ENCODE measurements at places on chromosomes 7 and 10.

GRCh38 chr7:125462615-125463014 lies 533.0 kb upstream of the POT1 start:
- no peak for DNase-seq

GRCh38 chr10:103833731-103834365 lies 21.5 kb downstream of the SH3PXD2A start:
- DNase-seq, result no peak

DNA sequence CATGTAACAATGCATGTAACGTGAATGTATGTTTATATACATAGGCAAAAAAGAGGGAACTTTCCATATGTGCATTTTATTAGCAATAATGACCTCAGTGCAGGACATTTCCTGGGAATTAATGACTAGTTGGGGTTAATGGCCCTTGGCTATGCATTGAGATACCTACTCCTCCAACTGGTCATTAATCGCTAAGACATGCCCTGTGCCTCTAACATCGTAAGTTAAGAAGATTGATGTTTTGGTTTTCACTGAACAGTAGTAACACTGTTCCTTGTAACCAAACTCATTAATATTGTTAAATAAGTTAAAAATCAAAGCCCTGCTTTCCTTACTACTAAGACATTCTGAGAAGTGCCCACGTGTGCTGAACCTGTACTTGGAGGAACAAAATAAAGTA lies 61.7 kb downstream of the SEMA3D start:
- no peak for DNase-seq

DNA sequence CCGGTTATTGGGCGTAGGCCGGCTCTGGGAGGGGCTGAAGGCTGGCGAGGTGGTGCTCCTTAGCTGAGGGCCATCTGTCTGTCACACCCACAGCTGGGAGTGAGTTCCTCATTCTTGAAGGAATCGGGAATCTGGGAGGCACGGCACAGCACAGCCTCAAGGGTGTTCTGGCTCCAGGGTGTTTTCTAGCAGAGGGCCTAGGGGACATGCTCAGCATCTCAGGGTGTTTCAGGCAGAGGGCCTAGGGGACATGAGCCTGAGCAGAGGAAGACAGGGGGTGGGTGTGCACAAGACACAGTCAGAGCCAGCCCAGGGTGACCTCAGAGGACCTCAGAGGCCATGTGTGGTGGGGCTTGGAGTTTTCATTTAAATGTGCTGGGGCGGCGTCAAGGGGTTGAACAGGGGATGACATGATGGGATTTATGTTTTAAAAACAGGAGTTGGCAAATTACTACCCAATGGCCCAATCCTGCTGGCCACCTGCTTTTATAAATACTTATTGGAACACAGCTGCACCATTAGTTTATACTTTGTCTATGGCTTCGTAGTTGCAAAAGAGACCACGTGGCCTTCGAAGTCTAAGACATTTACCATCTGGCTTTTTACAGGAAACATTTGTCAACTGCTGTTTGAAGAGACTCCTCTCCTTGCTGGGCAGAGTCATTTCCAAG lies 121.6 kb downstream of the PRKAG2 start:
- DNase-seq, result no peak

DNA sequence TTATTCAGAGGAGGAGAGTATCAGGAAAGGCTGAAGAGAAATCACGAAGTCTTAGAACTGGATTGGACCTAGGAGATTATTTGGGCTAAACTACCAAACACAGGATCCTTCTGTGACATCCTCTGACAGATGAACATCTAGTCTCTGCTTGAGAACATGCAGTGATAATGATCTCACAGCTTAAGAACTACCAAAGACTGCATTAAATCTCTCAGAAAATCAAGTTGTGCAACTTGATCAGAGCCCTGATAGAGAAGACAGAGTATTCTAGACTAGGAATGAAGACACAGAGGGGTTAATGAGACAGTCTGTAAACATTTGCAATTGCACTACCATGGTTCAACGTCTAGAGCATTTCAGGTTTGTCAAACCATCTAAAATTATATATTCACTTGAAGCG lies 37.1 kb upstream of the AGBL3 start:
- no peak for DNase-seq

- DNase-seq, result no peak
Measured at GRCh38 chr7:14858866-14859265, 43.7 kb downstream of the DGKB start.

All from right forelimb (tissue), 1 donor.